ENCODE measurements at places on chromosomes 4 and X.

GRCh38 chr4:176261481-176261880, 7.5 kb downstream of the ASB5 start:
- no peak for DNase-seq

DNA sequence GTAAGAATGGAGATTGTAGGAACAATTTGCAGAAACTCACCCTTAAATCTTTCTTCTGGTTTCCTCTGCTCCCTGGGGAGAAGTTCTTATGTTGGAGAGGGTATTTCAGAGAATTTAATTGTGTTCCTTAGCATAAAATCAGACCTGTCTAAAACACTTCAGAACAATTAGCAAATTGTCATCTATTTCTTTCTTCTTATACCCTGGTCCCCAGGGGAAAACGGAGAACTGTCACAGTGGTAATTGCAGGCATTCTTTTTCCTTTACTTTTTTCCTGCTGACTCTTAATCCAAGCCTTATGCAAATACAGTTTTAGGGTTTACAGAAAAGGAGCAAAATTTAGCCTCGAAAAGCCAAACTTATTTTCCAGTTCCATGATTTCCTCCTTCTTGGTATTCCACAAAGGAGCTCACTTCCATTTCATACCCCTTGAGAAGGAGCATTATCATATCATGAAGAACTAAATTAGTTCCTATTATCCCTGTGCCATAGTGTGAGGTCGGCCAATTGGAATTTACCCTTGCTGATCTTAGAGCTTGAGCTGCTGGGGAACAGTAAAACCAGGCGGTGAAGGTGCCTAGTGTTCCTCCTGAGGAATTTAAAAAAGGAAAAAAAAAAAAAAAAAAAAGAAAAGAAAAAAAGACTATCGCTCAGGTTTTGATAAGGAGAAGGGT, 173.8 kb downstream of the IL15 start:
- DNase-seq, result no peak

GRCh38 chr4:20638825-20639224, 61.4 kb upstream of the PACRGL start:
- no peak for DNase-seq

DNA sequence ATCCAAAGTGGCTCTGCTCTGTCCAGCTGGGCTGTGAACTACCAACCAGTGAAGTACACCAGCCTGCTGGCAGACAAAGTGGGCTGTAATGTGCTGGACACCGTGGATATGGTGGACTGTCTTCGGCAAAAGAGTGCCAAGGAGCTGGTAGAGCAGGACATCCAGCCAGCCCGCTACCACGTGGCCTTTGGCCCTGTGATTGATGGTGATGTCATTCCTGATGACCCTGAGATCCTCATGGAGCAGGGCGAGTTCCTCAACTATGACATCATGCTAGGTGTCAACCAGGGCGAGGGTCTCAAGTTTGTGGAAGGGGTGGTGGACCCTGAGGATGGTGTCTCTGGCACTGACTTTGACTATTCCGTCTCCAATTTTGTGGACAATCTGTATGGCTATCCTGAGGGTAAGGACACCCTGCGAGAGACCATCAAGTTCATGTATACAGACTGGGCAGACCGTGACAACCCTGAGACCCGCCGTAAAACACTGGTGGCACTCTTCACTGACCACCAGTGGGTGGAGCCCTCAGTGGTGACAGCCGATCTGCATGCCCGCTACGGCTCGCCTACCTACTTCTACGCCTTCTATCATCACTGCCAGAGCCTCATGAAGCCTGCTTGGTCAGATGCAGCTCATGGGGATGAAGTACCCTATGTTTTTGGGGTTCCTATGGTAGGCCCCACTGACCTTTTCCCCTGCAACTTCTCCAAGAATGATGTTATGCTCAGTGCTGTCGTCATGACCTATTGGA, 22.6 kb downstream of the NLGN3 start:
- no peak for DNase-seq

GRCh38 chr4:187474238-187474637, 521.3 kb upstream of the ZFP42 start:
- no peak for DNase-seq

- no peak for DNase-seq
These were observed 45.1 kb downstream of the OR13H1 start for GRCh38 chrX:131588995-131589394.

GRCh38 chrX:9821572-9821971, 35.3 kb downstream of the SHROOM2 start:
- no peak for DNase-seq

DNA sequence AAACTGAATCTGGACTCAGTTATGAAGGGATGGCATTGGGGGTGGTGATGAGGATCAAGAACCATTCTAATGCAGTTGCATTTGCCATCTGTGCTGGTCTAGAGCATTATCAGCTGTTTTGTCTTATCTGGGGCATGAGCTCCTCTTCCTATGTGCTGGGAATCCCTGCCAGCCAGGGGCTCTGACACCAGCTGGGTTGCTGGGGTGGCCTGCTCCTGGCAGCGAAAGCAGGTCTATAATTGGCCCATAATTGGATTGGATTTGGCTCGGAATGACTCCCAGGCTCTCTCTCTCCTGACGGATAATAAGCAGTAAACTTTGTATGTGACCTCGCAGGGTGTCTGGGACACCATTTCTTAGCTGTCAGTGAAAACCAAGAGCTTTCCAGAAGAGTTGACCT, 34.1 kb downstream of the SMPX start:
- no peak for DNase-seq
